SK-N-SH treated with all-trans-retinoic acid at 6 μM for 48 hours (cell line): ENCODE measurements at places on chromosomes 7 and 10.

DNA sequence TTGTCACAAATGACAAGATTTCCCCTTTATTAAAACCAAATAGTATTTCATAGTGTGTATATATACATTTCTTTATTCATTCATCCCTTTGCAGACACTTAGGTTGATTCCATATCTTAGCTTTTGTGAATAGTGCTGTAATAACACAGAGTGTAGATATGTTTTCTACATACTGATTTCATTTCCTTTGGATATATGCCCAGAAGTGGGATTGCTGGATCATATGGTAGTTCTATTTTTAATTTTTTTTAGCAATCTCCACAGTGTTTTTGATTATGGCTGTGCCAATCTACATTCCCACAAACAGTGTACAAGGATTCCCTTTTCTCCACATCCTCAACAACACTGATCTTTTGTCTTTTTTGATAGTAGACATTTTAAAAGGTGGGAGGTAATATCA is 46.4 kb downstream of the CSTF2T start:
- peak; percentile 77 for ATAC-seq

DNA sequence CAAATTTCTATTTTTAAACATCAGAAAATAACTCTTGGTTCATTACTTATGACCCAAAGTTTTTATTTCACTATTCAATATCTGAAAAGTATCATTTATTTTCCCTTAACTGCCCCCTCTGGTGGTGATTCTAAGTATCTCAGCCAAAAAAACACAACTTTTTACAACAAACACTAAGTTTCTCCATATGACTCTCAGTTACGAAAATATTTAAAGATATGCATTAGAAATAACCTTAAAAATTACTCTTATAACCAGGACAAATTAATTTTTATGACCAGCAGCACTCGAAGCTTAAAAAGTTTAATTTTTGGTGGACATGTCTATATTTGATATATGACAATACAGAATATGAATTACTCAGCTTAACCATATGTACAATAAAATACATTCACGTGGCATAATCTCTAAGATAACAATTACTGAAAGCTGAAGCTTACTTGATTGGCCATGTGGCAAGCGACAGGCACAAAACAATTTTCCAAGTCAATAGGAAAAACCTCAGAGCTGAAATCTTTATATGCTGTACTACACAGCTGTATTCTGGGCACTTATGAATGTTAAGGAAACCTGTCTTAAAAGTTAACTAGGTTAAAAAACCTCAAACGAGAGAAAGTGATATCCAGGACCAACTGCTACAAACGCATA is 2.3 kb downstream of the HNRNPA2B1 start:
- no peak for ATAC-seq

DNA sequence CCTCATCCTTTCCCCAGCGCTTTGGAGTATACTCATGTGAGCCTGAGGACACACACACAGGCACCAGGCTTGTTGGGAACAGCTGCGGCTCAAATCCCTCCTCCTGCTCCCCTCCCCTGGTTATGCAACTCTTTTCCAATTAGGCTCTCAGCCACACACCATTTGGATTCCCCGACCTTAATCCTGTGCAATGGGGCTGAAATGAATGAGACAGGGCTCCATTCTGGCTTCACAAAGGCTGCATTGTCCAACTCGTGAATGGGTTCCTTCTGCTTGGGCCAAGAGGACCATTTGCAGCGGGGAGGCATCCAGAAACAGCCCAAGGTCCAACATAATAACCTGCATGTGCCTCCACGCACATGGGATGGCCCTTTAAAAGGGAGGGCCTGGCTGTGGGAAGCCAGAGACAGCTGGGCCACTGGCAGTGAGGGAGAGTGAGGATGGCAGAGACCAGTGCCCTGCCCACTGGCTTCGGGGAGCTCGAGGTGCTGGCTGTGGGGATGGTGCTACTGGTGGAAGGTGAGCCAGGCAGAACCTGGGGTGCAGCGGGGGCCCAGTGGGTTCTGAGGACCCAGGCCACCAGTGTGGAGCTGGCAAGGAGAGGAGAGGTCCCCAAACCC is at the start of gene RGR:
TSS of gene RGR (plus strand) at position 403 of the 620 bp plus-strand sequence. CDS start at position 441, 38 bp downstream.
- ATAC-seq, result no peak

DNA sequence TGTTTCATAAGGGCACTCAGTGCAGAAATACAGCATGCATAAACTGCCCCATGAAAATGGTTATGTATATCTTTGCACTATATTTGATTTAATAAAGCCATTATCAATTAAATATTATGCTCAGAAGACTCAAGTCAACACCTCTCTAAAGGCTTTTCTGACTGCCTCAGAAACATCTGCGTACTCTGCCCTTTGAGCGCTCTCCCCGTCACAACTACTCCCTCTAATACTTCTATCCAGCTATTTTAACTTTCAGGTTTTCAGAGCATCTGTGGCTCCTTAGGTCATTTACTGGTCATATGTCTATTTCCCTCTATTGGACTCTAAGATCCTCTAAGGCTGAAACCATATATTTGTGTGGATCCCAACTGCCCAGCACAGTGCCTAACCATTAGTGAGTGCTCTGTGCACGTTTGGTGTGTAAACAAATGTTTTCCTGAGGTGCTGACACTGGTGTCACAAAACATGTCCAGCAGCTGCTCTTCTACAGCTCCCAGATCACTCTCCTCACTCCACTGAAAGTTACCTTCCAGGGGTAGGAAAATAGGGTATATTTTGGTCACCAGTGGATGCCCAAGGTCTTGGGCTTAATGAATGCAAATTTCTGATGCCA is 179.1 kb downstream of the BTAF1 start:
- ATAC-seq, result no peak

DNA sequence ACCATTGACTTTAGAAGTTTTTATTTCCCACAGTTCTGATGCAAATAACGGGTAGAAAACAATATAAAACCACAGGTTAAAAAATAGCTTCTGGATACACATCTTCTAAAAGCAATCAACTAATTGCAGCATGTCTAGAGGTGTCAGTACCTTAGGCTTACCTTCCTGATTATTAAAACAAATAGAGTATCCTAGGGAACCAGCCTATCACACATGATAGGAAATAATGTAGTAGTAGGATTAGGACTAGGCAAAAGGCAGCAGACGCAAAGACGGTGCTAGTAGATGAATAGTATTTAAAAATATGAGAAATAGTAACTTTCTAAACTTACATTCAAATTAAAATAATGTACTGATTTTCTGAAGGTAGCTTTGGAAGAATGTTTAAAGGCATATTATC is 41.7 kb upstream of the PHYHIPL start:
- no peak for ATAC-seq

GRCh38 chr10:132389433-132390169 is 7.4 kb upstream of the PWWP2B start:
- peak; percentile 12; the same call in 2 of the 3 replicates for ATAC-seq

DNA sequence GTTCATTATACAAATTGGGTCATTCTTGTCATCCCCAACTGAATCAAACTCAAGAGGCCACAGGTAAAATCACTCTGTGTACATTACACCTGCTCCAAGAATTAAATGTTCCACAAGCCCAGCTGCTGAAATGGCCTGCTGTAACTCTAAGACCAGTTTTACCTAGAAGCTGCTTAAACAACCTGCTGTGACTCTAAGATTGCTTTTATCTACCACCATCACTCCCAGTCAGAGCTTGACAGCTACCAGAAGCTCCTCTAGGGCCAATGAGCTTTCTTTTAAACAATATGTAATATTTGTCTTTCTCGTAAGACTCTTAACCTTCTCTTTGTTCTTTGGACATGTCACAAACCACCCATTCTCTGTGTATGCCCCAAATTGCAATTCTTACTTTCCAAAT is 141.8 kb upstream of the LRGUK start:
- no peak for ATAC-seq
